Stimulated activated CD8-positive, alpha-beta memory T cell treated with anti-CD3 and anti-CD28 coated beads, Interleukin-4, amount 100 ng/mL, for 1 hour (primary cell): ENCODE measurements at places on chromosomes 11 and 22.

GRCh38 chr11:78886616-78887015, 312.0 kb upstream of the NARS2 start:
- no peak for DNase-seq

DNA sequence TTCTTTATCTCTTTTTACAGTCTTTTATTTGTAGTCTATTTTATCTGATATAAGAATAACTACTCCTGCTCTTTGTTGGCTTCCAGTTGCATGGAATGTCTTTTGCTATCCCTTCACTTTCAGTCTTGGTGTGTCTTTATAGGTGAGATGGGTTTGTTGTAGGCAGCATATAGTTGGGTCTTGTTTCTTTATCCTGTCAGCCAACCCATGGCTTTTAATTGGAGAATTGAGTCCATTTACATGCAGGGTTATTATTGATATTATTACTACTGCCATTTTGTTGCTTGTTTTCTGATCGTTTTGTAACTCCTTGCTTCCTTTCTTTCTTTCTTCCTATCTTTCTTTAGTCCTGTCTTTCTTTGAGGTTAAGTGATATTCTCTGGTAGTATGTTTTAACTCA, 11.9 kb upstream of the IL17RA start:
- DNase-seq = no peak

GRCh38 chr11:126197277-126197939, 14.0 kb downstream of the RPUSD4 start:
- no peak for DNase-seq

GRCh38 chr11:95715777-95716241, 73.8 kb downstream of the FAM76B start:
- no peak for DNase-seq

DNA sequence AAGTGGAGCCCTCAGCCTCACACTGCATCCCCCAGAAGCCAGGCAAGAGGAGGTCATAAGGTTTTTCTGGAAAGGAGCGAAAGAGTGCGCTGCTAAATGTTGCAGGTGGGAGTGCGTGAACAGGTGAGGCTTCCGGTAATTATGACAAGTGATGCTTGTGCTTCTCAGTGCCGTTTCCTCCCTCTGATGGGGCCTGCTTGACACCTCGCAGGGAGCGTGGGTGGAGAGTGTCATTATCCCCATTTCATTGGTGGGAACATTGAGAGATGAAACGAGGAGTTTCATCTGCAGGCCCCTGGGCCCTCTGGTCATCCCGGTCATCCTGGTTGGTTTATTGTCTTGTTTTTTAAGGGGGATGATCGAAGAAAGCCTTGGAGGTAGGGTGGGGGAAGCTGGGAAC, 57.5 kb downstream of the BCR start:
- no peak for DNase-seq

GRCh38 chr11:69358398-69359020, 64.6 kb downstream of the MYEOV start:
- DNase-seq = no peak

DNA sequence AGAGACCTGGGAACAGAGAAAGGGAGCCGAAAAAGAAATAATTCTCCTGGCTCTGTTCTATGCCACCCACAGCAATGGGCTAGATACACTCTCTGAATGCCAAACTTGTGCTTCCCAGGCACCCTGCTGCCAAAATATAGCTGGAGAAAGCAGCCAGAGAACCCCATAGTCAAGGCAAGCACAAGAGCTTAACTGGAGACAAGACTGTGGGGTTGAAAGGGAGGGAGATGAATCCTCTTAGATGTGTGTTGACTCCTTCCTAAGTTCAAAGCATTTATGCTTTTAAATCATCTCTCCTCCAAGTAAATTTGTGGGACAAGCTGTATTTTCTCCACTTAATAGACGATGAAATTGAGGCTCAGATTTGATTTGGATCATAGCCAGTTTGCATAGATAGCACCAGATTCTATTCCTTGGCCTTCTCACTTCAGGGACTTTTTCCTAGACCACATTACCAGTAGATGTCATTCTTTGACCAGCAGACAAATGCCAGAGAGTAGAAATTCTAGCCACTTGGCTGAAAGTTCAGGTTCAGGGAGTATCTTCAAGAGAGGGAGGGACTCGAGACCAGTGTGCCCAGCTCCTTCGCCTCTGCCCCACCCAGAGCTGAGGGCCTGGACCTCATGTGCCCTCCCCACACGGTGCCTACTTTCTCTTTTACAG, 16.5 kb upstream of the ETS1 start:
- no peak for DNase-seq

DNA sequence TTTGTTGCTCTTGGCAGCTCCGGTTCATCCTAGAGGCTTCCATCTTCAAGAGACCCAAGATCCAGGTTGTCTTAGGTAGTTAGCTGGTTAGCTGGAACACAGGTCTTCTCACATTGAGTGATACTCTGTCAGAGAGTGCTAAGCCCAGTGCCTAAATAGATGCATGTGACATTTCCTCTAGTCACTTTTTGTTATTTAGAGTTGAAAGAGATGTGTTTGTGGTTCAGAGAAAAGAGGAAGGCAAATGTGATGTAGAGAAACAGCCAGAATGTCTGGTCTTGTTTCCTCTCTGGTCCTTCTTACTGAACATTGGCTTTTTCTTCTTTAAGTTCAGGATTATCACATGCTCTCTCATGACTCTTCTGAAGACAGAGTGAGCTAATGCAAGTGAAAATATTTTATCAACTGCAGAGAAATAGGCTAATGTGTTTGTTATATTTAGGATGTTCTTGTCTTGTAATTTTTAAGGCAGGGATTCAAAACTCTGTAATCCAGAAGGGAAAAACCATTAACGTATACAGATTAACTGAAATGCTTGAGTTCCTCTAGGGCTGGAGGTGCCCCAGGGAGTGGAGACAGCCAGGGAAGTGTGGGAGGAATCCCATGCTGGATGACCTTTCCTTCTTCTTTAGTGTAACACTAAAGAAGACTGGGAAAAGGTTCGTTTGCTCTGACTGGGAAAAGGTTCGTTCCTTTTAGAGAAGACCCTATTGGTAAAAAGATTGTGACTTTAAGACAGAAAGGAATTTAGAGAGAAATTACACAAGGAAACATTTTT, 75.4 kb downstream of the SWAP70 start:
- DNase-seq = no peak

GRCh38 chr11:2237457-2238238, 32.7 kb downstream of the ASCL2 start:
- DNase-seq = no peak

GRCh38 chr11:132496341-132496740, 1036.0 kb downstream of the OPCML start:
- no peak for DNase-seq
